Right hindlimb (tissue), 1 donor: ENCODE measurements at places on chromosomes 4 and X.

DNA sequence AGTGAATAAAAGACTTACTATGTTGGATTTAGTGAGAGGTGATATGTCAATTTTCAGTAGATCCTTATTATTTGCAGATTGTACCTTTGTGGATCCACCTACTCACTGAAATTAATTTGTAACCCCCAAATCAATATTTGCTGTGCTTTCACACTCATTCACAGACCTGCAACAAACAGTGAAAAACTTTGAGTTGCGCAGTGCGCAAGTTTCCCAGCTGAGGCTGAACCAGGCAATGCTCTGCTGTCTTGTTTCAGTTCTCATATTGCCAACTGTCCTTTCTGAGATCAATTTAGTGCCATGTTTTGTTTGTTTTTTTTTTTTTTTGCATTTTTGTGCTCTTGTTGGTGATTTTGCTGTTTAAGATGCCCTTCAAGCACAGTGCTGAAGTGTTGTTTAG, 40.8 kb upstream of the LEF1 start:
- no peak for DNase-seq

GRCh38 chr4:26619784-26620183, 35.9 kb downstream of the TBC1D19 start:
- DNase-seq: no peak

GRCh38 chr4:48450740-48451139, 32.4 kb upstream of the SLC10A4 start:
- no peak for DNase-seq

DNA sequence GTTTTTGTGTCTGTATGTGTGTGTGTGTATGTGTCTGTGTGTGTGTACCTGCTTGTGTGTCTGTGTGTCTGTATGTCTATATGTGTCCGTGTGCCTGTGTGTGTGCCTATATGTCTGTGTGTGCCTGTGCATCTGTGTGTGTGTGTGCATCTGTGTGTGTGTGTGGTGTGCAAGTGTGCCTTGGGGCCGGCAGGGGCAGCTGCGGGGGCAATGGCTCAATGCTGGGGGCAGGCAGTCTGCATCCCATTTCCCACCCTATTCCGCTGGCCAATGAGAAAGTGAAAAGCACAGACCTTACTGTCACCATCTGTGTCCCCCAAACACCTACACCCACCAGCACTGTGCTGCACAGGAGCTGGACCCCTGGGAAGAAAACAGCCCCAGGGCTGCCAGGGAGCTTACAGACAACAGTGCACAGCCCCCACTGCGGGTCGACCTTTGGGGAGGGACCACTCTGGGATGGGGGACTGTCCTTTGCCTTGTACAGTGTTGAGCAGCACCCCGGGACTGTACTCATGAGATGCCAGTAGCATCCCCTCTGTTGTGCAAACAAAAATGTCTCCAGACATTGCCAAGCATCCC, 246.0 kb downstream of the EVC2 start:
- DNase-seq: no peak

- DNase-seq: no peak
Measured at GRCh38 chr4:19309378-19309777, 942.3 kb upstream of the SLIT2 start.

GRCh38 chr4:113882668-113883067, 96.8 kb downstream of the ARSJ start:
- DNase-seq: no peak

DNA sequence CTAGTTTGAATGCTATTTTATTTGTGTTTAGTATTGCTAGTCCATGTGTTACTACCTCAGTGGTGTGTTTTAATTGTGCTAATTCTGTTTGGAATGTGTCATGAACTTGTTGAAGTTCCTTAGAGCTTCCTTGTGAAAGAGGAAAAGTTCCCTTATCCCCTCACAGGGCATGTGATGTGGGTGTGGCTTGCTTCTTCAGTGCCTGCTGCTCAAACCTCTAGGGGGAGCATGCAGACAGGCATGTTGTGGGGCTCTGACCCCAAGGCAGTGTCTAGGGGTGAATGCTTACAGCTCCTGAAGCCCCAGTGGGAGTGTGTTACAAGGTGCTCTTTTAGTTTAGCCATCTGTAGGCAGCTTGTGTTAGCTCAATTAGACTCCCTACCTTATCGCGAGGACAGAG, 86.5 kb downstream of the MAGED4 start:
- no peak for DNase-seq

DNA sequence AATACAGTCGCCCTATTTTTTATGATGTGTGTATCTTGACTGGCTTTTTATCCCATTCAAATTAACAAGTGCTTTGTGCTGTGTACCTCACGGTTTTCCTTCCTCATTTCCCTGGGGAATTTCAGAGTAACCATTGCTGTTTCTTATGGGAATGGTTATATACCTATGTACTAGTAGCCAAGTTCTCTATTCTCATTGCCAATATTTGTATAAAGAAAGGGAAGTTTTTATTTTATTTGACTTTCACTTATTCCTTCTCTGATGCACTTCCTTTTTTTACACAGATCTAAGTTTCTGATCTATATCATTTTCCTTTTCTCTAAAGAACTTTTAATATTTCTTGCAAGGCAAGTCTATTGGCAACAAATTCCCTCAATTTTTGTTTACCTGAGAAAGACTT, 181.3 kb downstream of the SOWAHB start:
- no peak for DNase-seq

- no peak for DNase-seq
Measured at GRCh38 chr4:10529291-10530136, 72.3 kb upstream of the ZNF518B start.

GRCh38 chr4:8238036-8238511, 31.5 kb upstream of the HTRA3 start:
- no peak for DNase-seq

DNA sequence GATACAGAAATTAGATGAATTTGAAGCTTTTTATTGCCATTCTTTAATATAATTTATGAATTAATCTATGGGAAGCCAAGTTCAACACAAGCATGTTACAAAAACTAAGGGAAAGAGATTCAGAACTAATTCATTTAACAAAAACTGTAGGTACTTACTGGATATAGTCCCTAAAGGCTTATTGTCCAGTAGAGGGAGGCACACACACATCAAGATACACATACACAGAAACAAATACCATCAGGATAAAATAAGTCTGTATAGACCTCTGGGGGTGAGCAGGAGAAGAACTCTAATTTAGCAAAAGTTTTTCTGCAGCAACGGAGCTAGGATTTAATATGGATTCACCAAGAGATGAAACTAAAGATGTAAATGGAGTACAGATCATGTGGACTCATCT, 83.0 kb upstream of the IL13RA1 start:
- no peak for DNase-seq

GRCh38 chr4:173398220-173398619, 696 bp downstream of the SCRG1 start:
- no peak for DNase-seq

DNA sequence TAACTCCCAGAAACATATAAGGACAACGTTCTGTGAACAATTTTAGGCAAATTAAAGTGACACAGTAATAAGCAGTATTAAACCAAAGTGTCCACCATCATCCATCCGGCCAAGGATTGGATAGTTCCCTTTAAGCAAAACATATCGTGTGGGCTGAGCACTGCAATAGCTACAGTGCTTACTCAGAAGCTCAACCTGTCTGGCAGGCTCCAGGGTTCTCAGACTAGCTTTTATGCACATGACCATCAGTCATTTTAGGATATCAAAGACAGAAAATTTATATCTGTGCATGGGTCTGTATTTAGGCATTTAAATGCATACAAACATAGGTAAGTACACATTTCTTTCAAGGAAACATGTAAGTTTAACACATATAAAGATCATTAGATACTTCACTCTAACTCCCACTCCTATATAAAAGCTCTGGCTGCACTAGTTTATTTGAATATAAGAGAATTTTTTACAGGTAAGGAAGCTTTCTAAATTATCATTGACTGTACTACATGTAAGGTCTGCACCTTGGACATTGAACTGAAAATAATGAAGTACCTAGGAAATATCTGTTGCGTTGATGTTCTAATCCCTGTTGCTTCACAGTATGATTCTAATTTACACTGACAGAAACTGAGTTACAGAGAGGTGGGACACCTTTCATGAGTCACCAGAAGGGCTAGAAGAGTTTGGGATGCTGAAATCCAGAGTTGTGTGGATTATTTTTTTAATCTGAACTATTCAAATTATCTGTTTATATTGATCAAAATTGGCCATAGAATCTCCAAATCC, 67.6 kb downstream of the ELOVL6 start:
- DNase-seq: no peak

- DNase-seq: no peak
Measured at GRCh38 chr4:77148078-77148477, 8.9 kb upstream of the CCNG2 start.

DNA sequence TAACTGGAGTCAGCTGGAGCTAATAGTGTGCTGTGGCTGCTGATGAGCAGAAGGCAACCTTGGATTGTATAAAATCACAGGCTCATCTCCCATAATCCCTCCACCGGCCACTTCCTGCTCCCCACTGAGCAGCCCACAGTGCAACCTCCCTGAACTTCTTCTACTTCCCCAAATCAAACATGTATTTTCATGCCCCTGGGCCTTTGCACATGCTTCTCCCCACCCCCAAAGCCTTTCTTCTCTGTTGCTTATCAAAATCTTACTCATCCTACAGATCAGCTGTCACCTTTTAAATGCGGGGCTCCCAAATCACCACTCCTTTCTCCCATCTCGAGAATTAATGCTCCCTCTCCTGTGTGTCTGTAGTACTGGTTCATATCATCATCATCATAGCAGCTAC, 35.8 kb downstream of the RHOH start:
- DNase-seq: no peak

DNA sequence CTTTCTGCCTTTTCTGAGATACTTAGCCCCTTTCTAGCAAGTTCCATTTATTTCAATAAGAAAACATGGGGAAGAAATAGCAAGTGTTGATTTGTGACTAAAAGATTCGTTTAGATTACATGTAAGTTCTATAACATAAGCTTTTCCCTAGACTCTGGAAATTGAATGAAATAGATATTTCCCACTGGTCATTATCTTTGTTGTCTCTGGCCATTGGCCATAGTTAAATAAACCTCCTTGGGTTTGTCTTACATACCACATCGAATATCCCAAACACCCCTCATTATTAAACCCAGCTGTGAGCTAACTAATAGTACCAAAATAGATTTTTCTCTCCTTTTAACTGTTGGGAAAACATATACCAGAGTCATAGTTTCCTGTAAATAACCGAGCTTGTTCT, 534.8 kb downstream of the IQCM start:
- DNase-seq: no peak

DNA sequence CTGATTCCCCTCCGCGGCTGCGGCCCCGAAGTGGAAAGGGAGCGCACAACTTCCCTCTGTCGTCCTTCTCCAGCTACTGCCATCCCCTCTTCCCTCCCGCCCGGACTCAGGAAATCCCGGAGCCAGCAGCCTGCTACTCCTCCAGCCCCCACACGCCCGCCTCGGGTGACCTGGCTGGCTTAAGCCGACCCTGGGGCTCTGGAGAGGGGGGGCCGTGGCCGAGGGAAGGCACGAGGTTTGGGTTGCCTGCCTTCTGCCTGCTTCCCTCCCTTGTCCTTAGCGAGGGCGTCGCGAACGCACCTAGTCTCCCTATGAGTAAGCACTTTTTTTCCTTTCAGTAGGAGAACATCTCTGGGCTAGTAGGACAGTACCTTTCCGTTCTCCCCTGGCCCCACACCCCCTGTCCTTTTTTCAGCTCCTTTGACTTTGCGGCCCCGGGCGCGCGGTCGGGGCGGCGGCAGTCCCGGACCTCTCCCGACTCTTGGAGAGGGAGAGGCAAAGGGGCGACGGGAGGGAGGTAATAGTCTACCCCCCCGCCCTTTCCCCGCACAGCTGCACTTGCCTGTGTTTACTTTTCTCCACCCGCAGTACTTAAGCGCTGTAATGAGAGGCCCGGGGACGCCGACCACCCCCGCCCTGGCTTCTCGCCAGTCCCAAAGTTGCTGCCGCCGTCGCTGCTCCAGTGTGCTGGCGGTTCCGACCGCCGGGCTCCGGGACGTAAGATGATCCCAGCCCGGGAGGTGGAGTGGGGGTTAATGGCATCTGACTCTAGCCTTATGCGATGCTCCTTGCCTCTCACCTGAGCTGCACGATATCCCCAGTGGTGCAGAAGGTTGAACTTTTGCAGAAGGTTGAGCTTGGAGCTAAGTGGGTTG, 868 bp downstream of the PLS3 start:
- peak; percentile 56 for DNase-seq
